Activated T-cell treated with anti-CD3 and anti-CD28 coated beads for 1 hour (primary cell): ENCODE measurements at places on chromosomes 16 and 17.

- no peak for DNase-seq
Observed at GRCh38 chr17:68427575-68427974, 29.7 kb downstream of the WIPI1 start.

GRCh38 chr16:46730126-46730525 is 18.0 kb downstream of the MYLK3 start:
- no peak for DNase-seq

GRCh38 chr16:89732918-89733242 is 11.5 kb downstream of the ZNF276 start:
- DNase-seq: no peak

DNA sequence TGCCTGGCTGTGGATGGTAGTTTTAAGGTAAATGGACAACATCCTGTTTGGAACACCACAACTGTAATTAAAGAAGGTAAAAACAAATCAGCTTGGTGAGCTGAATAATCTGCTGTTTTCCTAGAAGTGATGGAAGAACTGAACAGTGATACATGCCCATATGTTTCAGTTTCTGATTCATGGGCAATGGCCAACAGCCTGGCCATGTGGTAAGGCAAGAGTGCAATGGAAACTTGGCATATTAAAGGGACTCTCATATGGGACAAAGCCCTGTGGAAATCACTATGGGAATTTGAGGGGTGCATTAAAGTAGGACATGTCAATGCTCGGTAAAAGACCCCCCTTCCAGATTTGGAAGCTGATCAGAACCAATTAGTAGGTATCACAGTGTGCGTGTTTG is 37.8 kb downstream of the IKZF3 start:
- no peak for DNase-seq

- DNase-seq: no peak
Observed at GRCh38 chr16:52677501-52677900, 130.6 kb upstream of the TOX3 start.

GRCh38 chr17:34654276-34654880 is 75.0 kb downstream of the TMEM132E start:
- DNase-seq: no peak

GRCh38 chr16:75506107-75506506 is 10.9 kb upstream of the CHST6 start:
- DNase-seq: no peak

GRCh38 chr16:12239226-12239625 is 262.7 kb downstream of the SNX29 start:
- DNase-seq: no peak

GRCh38 chr16:67055712-67056487 is 27.0 kb downstream of the CBFB start:
- DNase-seq: no peak

DNA sequence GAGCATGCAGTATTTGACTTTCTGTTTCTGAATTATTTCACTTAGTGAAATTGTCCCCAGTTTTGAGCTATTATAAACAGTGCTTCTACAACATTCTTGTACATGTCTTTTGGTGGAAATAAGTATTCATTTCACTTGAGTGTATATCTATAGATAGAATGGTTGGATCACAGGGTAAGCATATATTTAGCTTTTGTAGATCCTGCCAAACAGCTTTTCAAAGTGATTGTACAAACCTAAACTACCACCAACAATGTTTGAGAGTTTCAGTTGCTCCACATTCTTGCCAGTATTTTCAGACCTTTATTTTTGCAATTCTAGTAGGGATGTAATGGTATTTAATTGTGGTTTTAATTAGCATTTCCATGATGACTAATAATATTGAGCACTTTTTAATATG is 91.6 kb downstream of the CCT6B start:
- no peak for DNase-seq

DNA sequence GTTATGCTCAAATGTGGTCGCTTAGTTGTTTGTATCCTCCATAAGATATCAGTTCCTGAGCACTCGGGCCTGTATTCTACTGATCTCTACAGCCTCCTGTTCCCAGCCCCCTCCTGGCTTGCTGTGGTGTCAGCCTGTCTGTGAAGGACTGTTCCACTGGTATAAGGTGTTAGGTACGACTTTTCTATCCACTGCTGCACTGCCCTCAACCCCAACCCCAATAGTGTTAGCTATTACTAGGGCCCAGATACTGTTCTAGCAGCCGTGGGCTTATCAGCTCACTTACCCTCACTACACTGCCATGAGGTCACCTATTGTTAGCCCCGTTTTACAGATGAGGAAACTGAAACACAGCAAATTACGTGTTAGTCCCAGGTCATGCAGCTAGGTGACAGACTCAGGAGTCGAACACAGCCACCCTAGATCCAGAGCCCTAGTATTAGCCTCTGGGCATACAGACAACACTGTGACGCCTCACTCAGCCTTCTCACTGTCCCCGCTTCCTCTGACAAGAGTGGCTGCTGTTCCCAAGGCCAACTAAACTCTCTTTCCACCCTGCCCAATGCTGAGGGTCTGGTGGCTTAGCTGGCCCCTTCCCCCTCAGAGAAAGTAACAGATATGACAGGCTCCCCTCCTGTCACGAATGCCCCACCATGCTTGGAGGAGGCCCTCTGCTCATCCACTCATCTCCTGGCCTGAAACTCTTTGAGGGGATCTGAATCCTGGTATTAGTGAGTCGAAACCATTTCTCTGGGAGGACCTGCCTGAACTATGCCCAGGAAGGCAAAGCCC is 25.6 kb upstream of the ZNF652 start:
- no peak for DNase-seq

GRCh38 chr17:16463358-16464302 is 28.4 kb downstream of the LRRC75A start:
- DNase-seq: no peak

DNA sequence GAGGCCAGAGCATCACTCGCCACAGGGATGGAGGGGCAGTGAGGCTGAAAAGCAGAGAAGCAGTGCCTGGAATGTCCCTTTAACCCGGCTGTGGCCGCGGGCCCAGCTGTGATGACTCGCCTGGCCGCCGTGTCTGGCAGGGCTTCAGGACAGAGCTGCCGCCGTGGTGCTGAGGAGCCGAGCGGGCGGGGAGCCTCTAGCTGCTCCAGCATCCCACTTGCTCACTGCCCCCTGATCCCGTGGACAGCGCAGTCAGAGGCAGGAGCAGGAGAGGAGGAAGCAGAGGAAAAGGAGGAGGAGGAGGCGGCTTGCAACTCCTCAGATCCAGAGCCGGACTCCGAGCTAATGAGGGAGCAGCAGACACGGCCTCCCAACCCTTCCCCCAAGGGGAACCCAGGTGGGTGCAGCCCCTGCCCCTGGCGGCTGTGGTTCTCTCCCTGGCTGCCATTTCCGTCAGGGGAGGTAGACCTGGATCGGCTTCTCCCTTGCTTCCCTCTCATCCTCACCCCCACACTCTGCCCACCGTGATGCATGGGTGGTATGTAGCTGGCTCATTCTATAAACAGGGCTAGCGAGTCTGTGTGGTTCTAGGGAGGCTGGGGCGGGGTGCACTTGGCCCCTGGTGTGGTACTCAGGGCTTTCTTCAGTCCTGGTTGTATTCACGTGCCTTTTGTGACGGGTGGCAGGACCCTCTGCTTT is 165.7 kb downstream of the CMIP start:
- DNase-seq: no peak

- DNase-seq: no peak
Observed at GRCh38 chr16:58411736-58412614, 19.7 kb downstream of the GINS3 start.

- DNase-seq: no peak
Observed at GRCh38 chr17:68196394-68197090, 51.3 kb upstream of the AMZ2 start.

- no peak for DNase-seq
Observed at GRCh38 chr16:66134875-66135274, 231.6 kb upstream of the CDH5 start.

DNA sequence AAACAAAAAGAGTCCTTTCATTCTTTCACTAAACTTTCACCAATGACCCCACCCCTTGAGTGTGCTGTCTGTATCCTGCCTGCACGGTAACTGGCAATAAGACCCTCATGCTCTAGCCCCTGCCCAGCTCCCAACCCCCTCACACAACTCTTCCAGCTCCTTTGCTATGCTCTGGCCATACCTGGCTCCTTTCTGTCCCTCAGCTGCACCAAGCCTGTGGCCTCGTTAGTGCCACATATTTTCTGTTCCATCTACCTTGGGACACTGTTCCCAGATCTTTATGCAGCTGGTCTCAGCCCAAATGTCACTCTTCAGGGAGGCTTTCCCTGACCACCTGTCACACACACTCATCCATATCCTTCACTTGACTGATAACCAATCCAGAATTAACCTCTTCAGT is 47.3 kb downstream of the C16orf82 start:
- no peak for DNase-seq

GRCh38 chr16:56161658-56162057 is 29.6 kb upstream of the GNAO1 start:
- DNase-seq: no peak

DNA sequence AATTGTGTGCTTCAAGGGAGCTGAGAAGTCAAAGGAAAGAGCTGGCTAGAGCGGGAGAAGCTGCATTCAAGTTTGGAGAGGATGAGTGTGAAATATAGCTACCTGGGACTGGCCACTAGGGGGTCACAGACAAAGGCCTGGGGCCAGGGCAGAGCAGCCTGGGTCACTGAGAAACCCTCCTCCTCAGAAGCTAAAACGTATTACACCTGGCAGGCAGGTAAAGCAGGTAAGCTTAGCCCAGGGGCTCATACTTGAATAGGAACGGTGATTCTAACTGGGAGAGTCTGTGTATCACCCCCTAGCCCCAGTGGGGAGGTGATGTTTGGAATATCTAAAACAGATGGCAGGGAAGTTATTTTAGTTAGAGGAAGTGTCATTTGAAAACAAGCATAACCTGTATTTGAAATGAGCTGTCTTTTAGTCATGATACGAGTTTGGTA is 6.8 kb downstream of the KRT37 start:
- DNase-seq: no peak

- no peak for DNase-seq
Observed at GRCh38 chr17:31392856-31393748, 1.6 kb downstream of the RAB11FIP4 start.

DNA sequence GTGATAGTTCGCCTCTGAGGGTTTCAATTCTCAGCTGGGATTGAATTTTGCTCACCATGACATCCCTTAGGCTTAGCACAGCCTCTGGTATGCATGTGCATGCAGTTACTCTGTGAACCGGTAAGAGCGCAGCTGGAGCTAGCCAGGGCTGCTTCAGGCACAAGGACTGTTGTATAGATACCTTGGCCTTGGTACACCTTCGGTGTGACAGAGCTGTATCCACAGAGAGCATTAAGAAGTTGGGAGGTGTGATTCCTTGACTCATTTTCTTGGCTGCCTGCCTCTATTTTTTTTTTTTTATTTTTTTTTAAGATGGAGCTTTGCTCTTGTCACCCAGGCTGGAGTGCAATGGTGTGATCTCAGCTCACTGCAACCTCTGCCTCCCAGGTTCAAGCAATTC is 2.2 kb upstream of the NUTF2 start:
- DNase-seq: no peak

DNA sequence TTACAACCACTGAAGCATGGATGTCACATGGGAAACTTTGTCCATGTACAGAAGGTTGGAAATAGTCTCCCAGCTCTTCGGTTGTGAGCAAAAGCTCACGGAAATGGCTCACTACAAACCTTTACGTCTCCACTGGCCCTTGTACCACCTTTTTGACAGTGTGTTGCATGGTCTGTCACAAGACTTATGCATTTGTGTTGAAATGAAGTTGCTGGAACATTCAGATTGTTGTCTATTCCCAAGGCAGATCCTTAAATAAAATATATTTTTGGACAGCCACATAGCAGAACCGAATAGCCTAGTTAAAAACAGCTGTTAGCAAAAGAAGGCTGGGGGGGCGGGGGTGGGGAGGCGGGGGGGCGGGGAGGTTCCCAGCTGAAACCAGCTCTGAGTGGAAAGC is 39.2 kb downstream of the KNOP1 start:
- no peak for DNase-seq
